ENCODE measurements at places on chromosomes 16 and 17.

DNA sequence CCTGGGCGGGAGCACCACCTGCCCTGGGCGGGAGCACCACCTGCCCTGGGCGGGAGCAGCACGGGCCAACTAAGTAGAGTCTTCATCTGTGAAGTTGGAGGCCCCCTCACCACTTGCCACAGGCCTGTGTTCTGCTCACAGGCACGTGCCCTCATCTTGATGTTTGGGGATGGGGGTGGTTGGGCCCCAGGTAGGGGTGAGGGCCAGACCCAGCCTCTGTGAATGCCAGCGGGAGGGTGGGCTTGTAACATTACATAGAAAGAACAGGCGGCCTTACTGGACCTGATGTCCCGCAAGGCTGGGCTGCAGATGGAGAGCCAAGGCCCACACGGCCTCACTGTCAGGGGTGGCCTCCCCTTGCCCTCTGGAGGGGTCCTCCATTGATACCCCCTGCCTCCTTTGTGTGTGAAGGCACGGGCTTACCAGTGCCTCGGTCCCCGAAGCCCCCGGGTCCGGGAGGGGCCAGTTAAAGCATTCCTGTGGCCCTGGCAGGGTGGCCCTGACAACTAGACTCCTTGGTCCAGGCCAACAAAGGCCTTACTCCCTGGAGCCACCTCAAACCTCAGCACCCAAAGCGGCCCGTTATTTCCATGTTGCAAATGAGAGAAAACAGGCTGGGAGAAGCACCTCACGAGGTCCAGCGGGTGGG, 1.1 kb upstream of the SLC16A3 start:
- DNase-seq, result no peak

- DNase-seq, result no peak
These were observed 792.5 kb downstream of the KCNJ18 start for GRCh38 chr17:22484826-22485225.

- DNase-seq, result no peak
These were observed 264.9 kb upstream of the SDK2 start for GRCh38 chr17:73909186-73909585.

DNA sequence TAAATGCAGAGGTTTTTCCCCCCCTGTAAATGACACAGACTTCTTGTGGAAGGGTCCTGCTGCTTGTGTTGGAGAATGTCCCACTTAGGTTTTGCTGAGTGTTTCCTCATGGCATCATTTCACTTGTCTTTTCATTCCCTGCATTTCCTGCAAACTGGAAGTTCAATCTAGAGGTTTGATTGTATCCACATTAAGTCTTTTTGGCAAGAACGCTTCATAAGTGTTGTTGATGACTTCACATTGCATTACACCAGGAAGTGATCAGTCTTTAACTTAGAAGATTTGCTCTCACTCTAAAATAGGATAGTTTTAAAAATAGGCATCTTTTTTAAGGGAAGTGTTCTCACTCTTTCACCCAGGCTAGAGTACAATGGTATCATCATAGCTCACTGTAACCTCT, 67.2 kb downstream of the RPTOR start:
- DNase-seq, result no peak

DNA sequence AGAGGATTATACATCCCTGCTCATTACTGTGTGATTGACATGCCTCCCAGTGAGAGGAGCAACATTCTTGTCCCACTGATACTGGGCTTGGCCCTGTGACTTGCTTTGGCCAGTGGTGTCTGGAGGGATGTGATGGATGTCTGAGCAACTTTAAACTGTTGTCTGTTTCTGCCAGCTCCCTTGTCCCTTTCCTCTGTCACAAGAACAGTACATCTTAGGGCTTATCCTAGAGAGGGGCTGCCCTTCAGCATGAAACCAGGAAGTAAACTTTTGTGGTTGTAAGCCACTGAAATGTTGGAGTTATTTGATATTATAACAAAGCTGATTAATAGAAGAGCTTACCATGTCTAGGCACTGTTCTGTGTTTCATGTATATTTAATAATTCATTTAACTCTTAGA, 82.9 kb upstream of the GPRC5B start:
- DNase-seq, result no peak

DNA sequence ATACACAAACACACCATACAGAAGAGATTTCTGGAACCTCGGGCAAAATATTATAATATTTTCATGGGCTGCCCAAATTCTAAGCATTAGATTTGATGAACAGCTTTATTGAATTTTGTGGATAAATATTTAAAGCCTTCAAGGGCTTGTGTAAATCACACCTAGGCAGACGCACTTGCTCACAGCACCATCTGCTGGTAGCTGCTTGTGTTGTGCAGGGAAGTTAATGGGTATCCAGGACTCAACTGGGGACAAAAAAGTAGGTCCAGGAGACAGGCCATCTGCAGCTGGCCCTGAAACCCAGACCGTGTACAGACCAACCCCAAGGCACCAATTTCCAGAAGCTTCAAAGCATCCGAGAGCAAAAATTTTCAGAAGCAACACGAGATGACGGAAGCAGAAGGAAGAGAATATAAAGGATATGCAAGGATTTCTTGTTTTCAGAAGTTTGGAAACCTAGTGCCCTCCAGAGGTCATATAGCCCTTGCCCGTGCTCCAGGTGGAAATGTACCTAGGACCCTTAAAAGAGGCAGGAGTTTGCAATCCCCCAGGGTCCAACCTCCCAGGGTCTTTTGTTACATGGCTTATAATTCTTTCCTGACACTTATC, 140.0 kb downstream of the CHD9NB start:
- DNase-seq, result no peak

DNA sequence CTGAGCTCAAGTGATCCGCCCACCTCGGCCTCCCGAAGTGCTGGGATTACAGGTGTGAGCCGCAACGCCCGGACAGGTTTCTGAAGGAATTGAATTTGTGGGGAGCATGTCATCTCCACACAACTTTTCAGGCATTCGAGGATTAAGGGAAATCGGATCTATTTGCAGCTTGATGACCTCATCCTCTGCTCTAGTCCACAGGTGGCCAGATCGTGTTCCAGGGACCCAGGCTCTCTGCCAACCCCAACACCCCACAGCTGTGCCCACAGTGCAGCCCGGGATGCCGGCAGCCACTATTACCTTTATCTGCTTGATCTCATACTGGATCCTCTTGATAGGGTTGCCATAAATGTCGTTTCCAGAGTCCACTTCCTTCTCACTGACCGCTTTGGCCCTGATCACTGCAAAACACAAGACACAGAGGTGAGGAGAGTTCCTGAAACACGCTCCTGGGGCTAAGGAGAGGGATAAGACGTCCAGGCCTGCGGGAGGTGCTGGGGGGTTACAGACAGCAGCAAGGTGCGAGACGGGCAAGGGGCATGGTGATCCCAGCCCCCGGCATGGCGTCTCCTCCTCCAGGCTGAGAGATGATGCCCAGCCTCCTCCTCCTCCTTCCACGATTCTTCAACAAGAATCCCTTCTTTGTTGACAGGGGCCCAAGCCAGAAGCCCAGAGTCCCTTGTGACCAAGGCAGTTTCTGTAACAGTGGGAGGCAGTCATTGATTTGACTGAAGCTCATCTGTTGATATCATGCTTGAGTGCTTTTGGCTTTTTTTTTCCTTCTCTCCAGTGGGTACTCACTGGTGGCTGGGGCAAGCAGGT, 29.3 kb downstream of the CEP295NL start:
- DNase-seq, result no peak

DNA sequence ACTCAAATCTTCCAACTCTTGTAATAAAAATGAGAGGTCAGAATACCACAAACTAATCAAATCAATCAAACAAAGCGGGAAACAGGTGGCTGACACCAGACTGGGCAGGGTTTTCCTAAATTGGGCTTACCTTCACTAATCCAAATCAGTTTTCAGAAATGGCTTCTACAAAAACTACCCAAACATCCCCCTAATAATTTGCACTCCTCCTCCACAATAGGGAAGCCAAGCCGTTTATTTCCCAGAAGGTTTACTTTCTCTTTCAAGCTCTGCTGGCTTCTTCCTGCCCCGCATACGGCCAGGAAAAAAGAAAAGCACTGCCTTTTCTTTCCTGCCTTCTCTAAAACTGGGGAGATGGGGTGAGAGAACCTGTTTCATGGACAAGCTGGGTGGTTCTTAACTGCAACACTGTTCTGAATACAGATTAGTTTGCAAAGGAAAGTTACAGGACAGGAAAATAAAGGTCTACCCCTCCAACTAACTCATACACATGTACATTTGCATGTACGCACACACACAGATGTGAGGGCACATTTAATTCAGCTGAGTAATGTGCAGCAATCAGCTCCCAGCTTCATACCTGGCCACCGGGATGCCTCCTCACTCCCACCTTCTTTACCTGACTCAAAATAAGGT, 9.2 kb downstream of the STAT3 start:
- no peak for DNase-seq

DNA sequence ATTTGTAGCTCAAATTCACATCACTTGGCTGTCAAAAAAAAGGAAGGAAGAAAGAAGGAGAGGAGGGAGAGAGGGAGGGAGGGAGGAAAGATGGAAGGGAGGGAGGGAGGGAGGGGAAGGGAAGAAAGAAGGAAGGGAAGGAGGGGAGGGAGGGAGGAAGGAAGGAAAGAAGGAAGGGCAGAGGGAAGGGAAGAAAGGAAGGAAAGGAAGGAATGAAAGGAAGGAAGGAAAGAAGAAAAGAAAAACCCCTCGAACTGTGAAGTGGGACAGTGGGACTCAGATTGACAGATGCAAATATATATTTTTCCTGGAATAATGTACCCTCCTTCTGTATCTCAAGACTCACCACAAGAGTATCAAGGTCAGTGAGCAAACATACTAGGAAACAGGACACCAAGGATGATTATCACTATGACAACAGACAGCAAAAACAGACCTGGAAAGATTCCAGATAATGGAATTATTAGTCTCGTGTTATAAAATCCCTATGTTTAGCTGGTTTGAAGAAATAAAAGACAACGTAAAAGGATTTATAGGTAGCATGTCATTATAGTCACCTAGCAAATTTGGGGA, 24.2 kb upstream of the ABCA3 start:
- no peak for DNase-seq

GRCh38 chr17:48066656-48067055, 18.5 kb downstream of the NFE2L1 start:
- no peak for DNase-seq

- no peak for DNase-seq
These were observed 13.1 kb downstream of the SLC38A8 start for GRCh38 chr16:84029297-84030047.

GRCh38 chr17:74085434-74085833, 118.0 kb upstream of the RPL38 start:
- DNase-seq, result no peak

DNA sequence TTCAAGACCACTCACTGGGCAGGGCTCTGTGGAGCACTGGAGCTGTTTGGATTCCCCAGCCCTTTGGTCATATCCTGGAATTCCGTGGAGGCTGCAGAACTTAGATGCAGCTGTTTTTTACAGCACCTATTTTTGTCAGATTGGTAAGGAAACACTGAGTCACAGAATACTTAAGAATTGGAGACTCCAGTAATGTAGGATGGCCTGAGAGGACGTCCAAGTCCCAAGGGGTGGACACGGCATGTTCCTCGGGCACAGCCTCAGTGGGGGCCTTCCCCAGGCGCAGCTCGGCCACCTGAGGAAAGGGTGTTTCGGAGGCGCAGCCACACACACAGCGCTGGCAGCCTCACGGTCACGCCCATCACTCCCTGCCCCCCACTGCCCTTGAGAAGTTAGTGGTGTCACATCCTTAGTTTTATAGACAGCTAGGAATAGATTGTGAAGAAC, 14.8 kb downstream of the PLD6 start:
- DNase-seq, result peak; percentile 56

DNA sequence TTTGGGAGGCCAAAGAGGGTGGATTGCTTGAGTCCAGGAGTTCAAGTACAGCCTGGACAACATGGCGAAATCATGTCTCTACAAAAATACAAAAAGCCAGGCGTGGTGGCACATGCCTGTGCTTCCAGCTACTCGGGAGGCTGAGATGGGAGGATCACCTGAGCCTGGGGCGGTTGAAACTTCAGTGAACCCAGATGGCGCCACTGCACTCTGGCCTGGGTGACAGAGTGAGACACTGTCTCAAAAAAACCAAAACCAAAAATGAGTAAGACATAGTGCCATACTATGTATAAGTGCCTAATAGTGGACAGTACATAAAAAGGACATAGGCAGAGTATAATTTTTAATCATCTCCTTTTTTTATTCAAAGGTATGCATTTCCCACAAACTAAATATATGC, 4.0 kb downstream of the CTC1 start:
- DNase-seq, result no peak

GRCh38 chr17:48547808-48548522, 3.1 kb upstream of the HOXB2 start:
- DNase-seq, result no peak

GRCh38 chr16:26988186-26988585, 78.5 kb upstream of the C16orf82 start:
- DNase-seq, result peak; percentile 17

- DNase-seq, result no peak
These were observed 8.2 kb upstream of the CD300E start for GRCh38 chr17:74631468-74632450.

DNA sequence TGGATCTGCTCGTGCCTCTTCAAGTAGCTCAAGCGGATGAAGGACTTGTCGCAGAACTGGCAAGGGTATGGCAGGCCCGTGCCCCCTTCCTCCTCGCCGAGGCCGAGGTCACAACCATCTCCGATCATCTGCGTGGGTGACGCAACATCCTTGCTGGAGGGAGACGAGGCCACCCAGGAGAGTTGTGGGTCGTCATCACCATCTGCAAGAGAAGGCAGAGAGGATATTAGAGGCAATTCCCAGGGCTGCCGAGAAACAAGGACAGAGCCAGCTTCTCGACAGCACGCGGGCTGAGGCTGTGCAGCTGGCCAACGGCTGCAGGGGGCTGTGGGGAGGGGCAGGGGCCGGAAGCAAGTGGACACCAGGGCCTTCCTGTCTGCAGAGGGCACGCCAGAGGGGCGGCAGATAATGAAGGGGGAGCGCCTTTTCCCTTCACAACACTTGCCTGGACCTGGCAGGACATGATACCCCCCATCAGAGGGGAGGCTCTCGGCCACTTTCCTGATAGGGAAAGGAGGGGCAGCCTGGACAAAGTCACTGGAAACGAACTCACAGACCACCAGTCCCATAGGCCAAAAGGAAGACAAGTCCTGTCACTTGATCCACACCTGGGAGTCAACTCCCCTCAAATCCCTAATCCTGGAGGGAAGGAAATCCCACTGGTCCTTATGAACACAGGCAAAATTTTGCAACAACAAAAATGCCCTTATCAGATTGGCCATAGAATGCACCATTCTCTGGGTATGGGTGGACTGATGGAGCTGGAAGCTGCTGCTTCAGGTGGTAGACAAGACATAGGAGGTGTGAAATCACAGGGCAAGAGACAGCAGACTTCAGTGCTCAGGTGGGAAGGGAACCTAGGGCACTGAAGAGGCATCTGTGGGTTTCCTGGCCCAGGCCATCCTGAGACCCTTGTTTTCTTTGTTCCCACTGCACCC, 217.0 kb downstream of the ZNF423 start:
- DNase-seq, result peak; percentile 82

Measured in upper lobe of left lung (tissue), 6 donors.